ENCODE measurements at places on chromosomes 16 and 17.

- DNase-seq, result no peak
Observed at GRCh38 chr17:41967141-41967920, 736 bp downstream of the CNP start.

DNA sequence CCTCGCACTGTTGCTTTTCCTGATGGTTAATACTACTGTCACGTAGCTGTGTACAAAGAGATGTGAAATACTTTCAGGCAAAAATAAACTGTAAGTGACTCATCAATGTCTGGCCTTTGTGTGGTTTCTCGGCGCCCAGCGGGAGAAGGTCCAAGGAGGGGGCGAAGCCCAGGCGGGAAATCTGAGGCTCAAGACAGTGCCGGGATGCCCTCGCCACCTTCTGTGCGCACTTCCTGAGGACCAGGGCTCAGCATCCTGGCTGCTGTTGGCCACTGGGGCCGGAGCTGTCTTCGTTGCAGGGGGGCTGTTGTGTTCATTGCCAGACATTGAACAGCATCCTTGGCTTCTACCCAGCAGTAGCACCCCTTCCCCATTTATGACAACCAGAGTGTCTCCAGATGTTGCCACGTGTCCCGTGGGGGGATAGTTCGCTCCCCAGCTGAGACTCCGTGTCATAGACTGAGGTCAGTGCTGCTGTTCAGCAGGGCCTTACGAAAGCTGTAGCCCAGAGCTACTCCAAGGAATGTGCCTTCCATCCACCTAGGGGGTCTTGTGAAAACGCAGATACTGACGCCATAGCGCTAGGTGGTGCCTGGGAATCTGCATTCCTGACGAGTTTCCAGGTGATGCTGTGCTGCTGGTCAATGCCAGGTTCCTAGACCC is 67.3 kb upstream of the PLCG2 start:
- DNase-seq, result peak; percentile 57

GRCh38 chr16:67993207-67994039 is 5.9 kb downstream of the DPEP2 start:
- peak; percentile 84 for DNase-seq

- DNase-seq, result no peak
Observed at GRCh38 chr16:49271363-49271762, 10.3 kb downstream of the CBLN1 start.

DNA sequence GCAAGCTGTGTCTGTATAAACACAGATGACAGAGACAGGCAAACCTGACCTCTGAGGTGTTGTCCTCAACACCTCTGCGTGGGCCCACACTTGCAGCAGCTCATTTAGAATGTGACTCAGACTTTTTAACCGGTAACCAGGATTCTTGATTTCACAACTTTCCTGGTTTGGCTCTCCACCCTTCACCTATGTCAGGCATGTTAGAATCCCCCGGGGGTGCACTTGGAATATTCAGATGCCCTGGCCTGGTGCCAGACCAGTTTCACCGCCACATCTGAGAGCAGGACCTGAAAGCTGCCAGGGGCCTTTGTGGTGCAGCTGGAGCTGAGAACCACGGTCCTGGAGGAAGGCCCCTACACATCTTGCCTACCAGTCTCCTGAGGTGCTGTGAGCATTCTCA is 4.8 kb downstream of the DHODH start:
- no peak for DNase-seq

All from neural progenitor cell (in vitro differentiated cells).